Effector CD4-positive, alpha-beta T cell (primary cell): ENCODE measurements at places on chromosomes 1 and 21.

GRCh38 chr1:214518361-214518760 lies 33.0 kb downstream of the PTPN14 start:
- DNase-seq, result no peak

DNA sequence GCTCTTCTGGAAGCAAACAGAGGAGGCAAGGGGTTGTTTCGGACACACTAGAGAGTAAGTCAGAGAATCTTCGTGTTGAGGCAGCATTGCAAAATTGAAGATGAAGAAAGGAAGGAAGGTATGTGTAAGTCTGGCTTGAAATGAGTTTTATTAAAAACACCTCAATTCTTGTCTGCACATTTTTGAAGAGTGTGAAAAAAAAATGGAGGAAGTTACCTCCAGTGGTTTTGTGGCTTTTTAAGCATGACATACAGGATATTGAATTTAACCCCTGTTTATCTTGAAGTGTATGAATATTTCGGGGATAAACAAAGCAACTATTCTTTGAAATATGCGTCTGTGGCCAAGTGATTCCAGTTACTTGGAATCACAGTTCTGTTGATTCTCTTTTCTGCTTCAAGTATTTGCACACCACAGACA lies 203.2 kb upstream of the SGIP1 start:
- no peak for DNase-seq

GRCh38 chr1:192976576-192976975 lies 82.6 kb downstream of the UCHL5 start:
- no peak for DNase-seq

DNA sequence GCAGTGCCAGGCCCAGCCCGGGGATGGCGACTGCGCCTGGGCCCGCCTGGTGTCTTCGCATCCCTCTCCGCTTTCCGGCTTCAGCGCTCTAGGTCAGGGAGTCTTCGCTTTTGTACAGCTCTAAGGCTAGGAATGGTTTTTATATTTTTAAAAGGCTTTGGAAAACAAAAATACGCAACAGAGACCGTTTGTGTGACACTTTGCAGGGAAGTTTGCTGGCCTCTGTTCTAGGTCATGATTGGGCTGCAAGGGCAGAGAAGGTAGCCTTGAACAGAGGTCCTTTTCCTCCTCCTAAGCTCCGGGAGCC lies 719 bp downstream of the SOD1 start:
- no peak for DNase-seq

GRCh38 chr1:243977094-243977493 lies 74.0 kb upstream of the ZBTB18 start:
- no peak for DNase-seq

- DNase-seq, result no peak
These were observed 1.7 kb upstream of the PRDM16 start for GRCh38 chr1:3067301-3067670.

- DNase-seq, result no peak
These were observed 63.3 kb upstream of the LRRC8D start for GRCh38 chr1:89757532-89757931.

- no peak for DNase-seq
These were observed 15.4 kb downstream of the COL16A1 start for GRCh38 chr1:31688233-31688918.

GRCh38 chr1:218585511-218586184 lies 240.5 kb downstream of the TGFB2 start:
- DNase-seq, result no peak
